Fibroblast of skin of right quadriceps (primary cell): ENCODE measurements at places on chromosomes 3 and 15.

DNA sequence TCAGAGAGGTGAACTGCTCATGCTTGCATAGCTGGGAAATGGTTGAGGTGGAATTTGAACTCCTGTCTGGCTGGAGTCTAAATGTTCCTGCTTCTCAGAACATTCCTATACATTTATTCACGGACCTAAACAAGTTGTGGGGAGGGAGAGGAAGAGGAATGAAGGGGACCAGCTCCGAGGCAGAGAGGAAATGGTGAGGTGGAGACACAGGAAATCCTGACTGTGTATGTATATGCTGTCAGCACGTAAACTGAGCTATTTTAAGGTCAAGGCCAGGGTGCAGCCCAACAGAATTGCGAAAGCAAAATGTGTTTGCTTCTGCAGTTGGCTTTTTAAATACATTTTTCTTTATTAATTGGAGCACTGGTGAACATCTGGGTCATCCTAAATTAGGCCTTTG, 74.1 kb upstream of the POMGNT2 start:
- peak; percentile 93 for DNase-seq

DNA sequence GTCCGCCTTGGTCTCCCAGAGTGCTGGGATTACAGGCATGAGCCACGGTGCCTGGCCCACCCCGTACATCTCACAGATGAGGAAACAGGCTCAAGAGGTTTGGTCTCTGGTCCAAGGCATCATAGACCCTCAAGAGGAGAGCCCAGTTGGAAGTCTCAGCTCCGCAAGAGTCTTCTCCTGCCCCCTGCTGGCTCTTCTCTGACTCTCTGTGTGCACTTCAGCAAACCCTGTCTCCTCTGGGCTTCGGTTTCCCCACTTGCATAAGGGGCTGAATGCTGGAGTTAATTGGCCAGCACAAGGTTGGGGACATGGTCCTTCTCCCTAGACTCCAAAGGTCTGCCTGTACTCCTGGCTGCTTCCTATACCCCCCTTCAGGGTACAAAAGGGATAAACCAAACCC, 3.9 kb downstream of the MST1R start:
- DNase-seq: no peak

DNA sequence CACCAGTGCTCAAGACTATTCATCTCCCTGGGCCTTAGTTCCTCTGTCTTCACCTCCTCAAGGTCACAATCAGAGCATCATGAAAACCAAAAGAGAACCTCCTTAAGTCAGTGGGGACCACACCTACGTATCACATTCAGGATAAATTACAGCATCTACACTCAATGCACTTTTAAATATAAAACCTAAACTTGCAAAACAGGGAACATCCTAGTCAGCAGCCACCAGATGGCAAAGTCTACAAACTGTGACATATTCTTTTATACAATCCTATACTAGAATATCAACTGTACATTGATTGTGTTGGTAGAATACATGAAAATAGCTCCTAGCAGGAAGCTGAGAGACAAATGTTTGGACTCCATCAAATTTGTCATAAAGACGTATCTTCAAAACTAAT, 7.9 kb downstream of the KIF9 start:
- DNase-seq: no peak

DNA sequence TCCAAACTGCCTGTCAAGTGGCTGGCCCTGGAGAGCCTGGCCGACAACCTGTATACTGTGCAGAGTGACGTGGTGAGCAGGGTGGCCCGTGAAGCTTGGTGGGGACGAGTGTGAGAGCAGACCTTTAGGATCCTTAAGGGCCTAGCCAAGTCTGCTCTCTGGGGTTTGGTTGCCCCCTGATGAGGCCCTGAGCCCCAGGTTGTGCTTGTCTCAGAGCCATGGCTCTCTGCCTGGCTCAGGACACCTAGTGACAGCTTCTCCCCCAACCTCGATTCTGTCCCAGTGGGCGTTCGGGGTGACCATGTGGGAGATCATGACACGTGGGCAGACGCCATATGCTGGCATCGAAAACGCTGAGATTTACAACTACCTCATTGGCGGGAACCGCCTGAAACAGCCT, 14.4 kb downstream of the TYRO3 start:
- no peak for DNase-seq

- peak; percentile 34 for DNase-seq
These were observed 466 bp downstream of the NFKBIZ start for GRCh38 chr3:101849714-101850245.

GRCh38 chr15:60421544-60421943, 23.8 kb upstream of the ANXA2 start:
- peak; percentile 93 for DNase-seq

GRCh38 chr3:167711439-167711838, 23.3 kb downstream of the PDCD10 start:
- DNase-seq: no peak

- DNase-seq: no peak
These were observed 326.7 kb downstream of the LSAMP start for GRCh38 chr3:116118475-116119169.

DNA sequence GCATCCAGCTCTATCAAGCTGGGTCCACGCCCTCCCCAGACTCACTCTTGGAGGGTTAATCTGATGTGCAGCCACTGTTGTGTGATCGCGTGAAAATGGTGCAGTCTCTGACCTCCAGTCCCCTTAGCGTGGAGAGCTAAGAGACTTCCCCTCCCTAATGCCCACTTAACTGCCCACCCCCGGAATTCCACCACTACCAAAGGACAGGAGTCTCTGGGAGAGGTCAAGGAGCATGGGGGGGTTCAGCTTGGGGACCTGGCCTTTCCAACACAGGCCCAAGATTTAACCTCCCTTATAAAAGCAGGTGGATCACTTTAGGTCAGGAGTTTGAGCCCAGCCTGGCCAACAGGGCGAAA, 48.8 kb downstream of the CCDC12 start:
- DNase-seq: no peak

DNA sequence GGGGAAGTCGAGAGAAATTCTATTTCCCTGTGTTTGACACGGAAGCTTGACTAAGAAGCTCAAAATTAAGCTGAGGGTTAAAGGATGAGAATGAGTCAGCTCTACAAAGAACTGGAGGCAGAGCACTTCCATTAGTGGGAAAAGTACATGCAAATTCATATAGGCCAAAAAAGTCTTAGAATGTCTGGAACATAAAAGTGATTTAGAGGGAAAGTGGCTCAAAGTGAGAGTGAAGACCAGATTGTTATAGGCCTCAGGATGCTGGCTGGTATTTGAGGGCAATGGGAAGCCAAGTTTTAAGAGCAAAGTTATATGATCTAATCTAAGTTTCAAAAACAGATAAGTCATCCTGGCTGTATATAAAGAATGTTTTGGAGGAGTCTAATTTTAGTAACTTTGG, 857.3 kb downstream of the NAALADL2 start:
- peak; percentile 77 for DNase-seq

DNA sequence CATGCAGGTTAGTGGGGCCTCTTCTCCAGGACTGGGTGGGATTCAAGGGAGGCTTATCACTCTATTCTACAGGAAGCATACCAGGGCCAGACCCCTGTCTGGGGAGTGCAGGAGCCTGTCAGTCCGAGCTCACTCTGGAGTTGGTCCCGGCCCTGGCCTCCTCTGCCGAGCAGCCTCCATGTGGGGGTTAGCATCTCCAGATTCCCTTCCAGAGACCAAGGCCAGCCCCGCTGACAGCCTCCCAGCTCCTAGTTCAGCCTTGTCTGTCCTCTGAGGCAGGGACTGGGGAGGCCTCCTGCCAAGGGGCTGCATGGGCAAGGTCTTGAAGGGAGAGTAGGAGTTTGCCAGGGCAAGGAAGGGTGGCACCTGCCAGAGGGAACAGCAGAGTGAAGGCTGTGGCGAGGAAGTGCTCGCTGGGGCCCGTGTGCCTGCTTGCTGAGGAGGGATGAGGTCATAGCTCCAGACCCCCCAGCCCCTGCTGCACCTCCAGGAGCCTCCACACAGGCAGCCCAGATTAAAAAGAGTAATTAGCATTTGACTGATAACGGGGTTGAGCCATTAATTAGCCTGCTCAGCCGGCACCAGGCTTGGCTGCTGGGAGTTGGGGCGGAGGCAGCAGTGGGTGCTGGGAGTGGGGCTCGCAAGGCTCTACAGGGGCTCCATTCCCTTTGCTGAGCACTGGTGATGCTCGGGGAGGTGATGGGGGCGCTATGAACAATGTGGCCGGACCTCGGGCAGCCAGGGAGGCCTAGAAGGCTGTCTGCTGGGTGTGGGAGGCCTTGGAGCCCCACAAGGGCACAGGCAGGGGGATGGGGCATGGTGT, 54.3 kb downstream of the DNAJB8 start:
- no peak for DNase-seq

GRCh38 chr3:139332092-139332491, 11.7 kb upstream of the MRPS22 start:
- DNase-seq: no peak

GRCh38 chr3:53161450-53161819, 426 bp downstream of the PRKCD start:
- DNase-seq: no peak

GRCh38 chr3:55167586-55168317, 239.9 kb upstream of the LRTM1 start:
- peak; percentile 91 for DNase-seq

GRCh38 chr3:132433121-132433520, 15.8 kb downstream of the DNAJC13 start:
- no peak for DNase-seq

GRCh38 chr3:189262746-189263145, 91.0 kb downstream of the TPRG1 start:
- peak; percentile 30 for DNase-seq

- peak; percentile 91 for DNase-seq
These were observed 271.9 kb upstream of the GADL1 start for GRCh38 chr3:31166249-31166885.

- DNase-seq: peak; percentile 64
These were observed 146.2 kb downstream of the NFKBIZ start for GRCh38 chr3:101995371-101996046.

- peak; percentile 51 for DNase-seq
These were observed 77.1 kb downstream of the SLC25A26 start for GRCh38 chr3:66297900-66298299.

DNA sequence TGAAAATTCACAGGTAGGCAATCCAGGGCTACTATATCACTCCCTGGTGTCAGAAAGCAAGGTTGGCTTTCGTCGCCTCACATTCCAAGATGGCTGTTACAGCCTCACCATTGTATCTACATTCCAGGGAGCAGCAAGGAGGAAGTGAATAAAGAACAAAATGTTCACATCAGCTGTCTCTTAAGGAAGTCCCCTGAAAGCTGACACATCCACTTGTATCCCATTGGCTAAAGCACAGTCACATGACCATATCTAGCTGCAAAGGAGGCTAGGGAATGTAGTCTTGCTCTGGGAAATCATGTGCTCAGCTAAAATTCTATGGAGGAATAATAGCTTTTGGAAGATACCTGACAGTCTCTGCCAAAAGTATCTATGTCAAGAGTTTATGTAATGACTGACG, 12.8 kb upstream of the GATA2 start:
- DNase-seq: no peak

DNA sequence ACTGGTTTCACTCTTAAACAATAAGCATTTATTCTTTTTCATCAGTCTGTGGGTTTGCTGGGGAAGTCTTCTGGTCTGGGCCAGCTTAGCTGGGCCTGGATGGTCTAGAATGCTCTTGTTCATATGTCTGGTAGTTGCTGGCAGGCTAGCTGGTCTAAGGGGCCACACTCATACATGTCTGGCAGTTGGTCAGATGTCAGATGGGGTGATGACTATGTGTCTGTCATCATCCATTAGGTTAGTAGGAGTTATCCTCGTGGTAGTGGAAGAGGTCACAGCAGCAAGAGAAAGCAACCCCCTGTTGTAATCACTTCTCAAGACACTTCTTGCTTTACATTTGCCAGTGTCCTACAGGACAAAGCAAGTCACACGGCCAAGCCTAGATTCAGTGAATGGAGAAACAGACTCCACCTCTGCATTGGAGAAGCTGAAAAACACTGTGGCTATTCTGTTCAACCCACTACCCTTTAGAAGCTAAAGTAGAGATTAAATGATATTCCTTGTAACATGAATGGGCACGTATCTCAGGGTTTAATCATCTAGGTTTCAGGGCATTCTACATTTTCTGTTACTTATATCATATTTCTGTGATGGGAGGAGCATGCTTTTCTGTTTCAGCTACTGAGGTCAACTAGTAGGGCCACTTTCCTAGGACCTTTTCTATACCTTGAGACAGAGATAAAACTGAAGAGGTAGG, 5.5 kb upstream of the ARID3B start:
- DNase-seq: no peak

- no peak for DNase-seq
These were observed 81.9 kb upstream of the ZNF280D start for GRCh38 chr15:56815247-56815646.

GRCh38 chr15:63461230-63461985, 43.0 kb upstream of the USP3 start:
- no peak for DNase-seq

GRCh38 chr3:2908693-2909351, 201.4 kb downstream of the IL5RA start:
- no peak for DNase-seq

DNA sequence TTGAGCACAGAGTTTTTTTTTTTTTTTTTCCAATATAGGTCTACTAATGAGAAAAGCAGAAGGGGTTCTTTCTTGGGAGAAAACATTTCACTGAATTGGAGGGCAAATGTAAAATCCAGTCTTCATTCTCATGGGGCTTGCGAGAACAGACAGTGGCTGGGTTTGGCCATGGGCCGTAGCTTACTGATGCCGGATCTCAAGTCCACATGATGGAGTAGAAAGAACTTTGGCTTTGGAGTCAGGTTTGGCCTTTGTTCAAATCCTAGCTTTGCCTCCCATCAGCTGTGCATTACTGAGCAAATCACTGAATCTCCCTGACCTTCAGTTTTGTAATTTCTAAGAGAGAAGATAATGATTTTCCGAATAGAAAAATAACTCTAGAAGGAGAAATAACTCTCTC, 59.7 kb downstream of the LMCD1 start:
- no peak for DNase-seq

DNA sequence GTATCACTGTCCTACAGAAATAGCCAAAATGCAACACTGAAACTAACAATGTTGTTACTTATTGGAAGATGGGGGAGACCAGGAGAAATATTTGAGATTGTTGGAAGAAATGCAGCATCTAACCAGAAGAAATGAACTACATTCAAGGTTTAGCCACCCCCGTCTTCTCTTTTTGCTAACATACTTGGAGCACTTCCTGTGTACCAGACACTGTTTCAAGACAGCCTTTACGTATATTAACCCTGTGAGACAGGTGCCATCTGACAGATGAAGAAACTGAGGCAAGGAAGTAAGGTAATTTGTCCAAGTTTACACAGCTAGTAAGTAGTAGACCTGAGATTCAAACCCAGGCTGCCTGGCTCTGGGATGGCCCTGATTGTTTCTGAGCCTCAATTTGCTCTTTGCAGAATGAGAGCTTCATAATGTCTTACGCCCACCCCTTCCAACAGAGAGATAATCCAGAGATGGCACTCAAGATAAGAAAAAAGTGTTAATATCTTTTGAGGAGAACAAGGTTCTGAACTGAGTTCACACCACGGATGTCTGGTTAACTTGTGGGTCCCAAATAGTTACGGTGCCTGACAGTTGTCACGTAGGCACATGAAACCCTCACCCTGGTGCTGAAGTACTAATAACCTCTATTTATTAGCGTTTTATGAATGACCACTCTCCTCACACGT, 26.1 kb downstream of the RASGRP1 start:
- DNase-seq: no peak

- DNase-seq: no peak
These were observed 22.8 kb downstream of the ATP2C1 start for GRCh38 chr3:130916507-130917167.

GRCh38 chr3:9497821-9498565, 55.6 kb downstream of the LHFPL4 start:
- DNase-seq: peak; percentile 29
